Stimulated activated CD4-positive, alpha-beta T cell treated with anti-CD3 and anti-CD28 coated beads, Interleukin-4, amount 100 ng/mL, for 4 hours (primary cell): ENCODE measurements at places on chromosomes 3 and 15.

DNA sequence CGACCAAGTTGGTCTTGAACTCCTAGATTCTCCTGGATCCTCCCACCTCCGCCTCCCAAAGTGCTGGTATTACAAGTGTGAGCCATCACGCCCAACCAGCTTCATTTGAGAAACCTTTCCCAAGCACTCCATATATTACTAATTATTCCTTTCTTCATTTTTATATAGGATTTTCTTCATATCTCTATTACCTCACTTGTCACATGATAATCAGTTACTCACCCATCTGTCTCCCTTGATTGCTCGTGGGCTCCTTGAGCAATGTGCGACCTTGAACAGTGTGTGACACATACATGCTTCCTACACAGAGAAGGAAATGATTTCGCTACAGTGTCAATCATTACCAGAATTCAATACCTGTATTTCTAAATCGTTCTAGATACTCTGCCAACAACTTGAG lies 110.7 kb upstream of the C2CD4B start:
- no peak for DNase-seq

- DNase-seq, result no peak
Measured at GRCh38 chr3:175919133-175919532, 1060.0 kb downstream of the NAALADL2 start.

GRCh38 chr3:86244905-86245304 lies 746.0 kb downstream of the VGLL3 start:
- no peak for DNase-seq

GRCh38 chr15:66855041-66855440 lies 153.0 kb downstream of the SMAD6 start:
- no peak for DNase-seq

DNA sequence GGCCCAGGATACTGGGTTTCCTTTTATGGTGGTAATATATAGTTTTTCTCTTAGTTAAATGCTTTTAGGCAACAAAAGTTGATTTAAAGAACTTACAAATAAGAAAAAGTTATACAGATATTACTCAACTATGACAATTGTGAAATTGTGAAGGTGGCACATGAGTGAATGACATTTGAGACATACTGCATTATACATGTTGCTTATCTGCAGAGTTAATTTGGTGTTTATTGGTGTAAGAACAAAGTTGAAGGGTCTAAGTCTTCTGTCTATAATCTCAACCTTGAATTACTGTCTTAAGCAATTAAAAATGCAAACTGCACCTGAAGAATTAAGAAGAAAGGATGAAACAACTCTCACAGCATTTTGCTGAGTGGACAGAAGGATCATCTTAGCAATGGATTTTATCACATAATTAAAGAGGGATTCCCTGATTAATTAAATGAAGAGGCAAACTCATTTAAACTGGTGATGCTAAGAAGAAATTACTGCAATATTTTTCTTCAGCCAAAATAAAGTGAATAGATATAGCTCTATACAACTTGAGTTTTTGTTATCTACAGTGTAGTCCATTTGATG lies 298.9 kb upstream of the TGFBR2 start:
- DNase-seq, result no peak

GRCh38 chr15:78004222-78004727 lies 73.2 kb downstream of the TBC1D2B start:
- no peak for DNase-seq

DNA sequence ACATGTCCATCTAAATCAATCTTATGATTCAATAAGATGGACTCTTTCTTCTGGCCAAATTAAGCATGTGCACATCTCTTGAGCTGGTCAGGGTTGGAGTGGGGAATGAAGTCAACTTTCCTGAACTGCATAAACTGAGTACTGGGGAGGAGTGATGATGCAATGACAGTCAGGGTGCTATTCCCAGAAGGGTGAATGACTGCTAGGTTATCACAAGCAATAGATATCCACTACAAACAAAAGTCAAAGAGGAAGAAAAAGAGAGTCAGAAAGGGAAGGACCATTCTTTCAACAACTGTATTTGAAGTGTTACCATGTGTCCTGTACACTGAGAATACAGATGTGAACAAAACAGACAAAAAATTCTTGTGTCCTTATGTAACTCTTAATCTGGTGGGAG lies 70.0 kb downstream of the ALCAM start:
- DNase-seq, result no peak

GRCh38 chr3:50840983-50841489 lies 166.3 kb downstream of the DOCK3 start:
- DNase-seq, result no peak

DNA sequence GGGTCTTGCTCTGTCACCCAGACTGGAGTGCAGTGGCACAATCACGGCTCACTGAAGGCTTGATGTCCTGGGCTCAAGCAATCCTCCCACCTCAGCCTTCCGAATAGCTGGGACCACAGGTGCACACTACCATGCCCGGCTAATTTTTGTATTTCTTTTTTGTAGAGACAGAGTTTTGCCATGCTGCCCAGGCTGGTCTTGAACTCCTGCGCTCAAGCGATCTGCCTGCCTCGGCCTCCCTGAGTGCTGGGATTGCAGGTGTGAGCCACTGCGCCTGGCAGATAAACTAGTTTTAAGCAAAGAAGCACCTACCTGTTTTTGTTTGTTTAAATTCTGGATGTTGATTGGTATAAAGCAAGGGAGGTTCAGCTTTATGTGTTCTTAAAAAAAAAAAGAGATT lies 170.6 kb upstream of the GOLIM4 start:
- DNase-seq, result no peak

- DNase-seq, result no peak
Measured at GRCh38 chr3:133273346-133273745, 126.5 kb upstream of the BFSP2 start.

DNA sequence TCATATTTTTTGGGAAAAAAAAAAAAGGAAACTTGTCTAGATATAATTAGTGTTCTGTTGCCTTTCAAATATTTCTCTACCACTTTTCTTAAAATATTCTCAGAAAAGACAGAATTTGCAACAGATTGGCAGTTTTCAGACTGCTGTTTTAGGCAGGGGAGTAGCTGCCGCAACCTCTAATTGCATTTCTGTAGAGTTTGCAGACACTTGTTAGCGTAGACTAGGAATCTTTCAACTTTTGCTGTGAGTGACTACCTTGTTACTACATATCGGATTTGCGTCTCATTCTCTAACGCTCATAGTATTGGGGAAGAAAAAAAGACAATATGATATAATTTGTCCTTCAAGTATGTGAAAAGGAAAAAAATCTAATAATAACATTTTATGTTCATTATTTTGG lies 10.7 kb downstream of the TGFBR2 start:
- no peak for DNase-seq

DNA sequence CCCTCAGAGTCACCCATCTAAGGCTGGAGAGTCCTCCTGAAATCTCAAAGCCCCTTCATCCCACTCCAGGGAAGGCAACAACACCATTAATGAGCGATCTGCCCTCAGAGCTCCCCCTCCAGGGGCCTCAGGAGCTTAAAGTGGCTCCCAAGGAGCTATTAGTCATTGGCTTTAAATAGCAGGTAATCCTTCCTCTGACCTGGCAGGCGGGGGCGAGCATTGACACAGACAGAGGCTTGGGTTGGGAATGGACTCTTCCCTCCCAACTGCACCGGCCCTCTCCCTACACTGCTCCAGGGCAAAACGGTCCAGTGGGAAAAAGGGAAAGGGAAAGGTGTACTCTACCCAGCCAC lies 1.4 kb downstream of the MFGE8 start:
- no peak for DNase-seq

GRCh38 chr3:188662795-188663194 lies 508.8 kb downstream of the LPP start:
- DNase-seq, result no peak

DNA sequence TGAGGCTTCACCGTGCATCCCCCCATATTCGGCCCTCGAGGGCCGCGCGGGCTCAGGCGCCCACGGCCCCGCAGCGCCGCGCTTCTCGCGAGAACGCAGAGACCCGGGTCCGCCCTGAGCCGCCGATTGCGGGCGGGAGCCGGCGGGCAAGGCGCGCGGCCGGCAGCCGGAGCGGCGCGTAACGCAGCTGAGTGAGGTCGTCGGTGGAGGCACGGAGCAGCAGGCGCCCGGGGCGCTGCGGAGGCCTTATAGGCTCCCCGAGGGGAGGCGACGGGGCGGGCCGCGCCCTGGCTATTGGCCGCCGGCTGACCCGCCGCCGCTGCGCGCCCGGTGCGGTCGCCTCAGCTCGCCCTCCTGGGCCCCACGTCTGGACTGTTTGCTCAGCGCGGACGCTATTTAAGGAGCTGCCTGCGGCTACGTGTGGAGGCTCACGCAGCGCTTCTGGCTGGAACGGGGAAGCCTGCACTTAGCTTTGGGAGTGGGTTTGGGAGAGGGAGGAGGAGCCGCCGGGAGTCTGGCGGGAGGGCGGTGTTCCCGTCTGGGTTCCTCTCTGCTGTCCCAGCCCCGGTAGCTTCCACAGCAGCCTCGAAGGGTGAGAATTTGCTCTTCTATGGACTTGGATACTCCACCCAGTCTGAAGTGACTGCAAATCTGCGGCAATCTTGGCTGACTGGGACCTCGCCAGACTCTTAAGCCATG lies at the start of gene PLOD2:
Gene PLOD2, minus strand, starts transcription at position 221 of the 699 bp plus-strand sequence. Its CDS starts 195 bp downstream, at position 26.
- DNase-seq, result peak; percentile 5

DNA sequence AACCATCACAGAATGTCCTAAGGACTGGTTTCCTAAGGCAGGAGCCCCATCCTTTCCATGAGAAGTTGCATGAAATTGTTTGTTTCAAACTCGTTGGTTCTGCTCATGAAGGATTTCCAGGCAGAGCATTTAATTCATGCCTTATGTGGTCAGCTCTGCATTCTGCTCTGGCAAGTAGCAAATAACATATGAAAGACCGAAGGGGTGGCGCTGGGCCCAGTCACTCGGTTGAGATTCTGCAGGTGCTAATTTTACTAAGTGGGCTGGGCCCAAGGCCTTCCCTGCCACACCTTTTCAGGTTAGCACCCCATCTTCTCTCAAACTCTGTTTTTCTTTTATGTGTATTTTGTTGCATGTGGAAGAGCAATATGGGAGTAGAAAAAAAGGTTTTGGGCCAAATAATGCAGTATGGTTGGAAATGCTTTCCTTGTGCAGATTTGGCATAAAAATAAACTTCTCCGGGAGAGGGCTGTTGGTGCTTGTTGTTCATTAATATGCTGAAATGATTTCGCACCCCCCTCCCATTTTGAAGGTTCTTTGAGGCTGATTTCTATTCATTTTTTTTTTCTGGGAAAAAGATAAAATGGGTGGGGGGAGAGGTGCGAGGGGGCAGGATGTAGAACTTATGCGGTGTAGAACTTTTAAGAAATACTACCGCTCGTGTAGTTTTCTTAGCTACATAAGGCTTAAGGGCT lies 182.9 kb upstream of the FEZF2 start:
- no peak for DNase-seq

- no peak for DNase-seq
Measured at GRCh38 chr3:115380883-115381572, 233.9 kb upstream of the ZBTB20 start.

- no peak for DNase-seq
Measured at GRCh38 chr3:76096836-76097588, 311.7 kb upstream of the ZNF717 start.

DNA sequence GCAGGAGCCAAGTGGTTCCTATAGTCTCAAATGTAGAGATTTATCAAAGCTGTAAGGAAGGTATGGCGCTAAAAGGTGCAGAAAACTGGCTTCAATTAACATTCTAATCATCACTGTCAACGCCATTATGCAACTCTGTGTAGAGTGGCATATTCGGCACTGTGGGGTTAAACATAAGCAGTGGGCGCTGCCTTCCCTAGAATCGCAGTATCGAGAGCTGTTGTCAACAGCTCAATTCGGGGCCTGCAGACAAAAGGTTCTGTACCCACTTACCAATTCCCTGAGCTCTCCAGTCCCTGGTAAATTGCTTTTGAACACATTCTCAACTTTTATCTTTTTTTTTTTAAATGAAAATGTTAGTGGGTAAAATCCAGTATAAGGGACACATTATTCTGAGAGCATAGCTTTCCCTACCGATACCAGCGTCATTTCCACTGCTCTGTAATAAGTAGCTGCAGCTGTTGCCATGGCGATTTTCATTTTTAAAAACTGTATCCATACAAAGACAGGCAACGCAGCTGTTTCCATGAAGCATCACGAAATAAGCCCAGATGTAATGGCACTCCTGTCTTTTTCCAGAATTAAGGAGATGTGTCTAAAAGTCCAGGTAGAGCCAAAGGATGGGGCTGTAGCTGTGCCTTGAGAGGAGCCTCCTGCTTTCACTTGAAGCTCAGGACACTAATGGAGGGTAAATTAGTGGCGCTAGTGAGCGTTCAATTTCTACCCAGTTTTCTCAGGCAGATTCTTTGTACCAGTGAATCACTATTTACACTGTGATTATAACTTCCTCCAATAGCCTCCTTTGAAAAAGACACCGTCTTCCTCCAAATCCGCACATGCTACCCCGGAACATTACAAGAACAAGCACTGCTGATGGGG lies 250.3 kb downstream of the SLC9A9 start:
- DNase-seq, result no peak

GRCh38 chr15:60548101-60548500 lies 69.2 kb upstream of the ICE2 start:
- DNase-seq, result peak; percentile 26

- no peak for DNase-seq
Measured at GRCh38 chr3:147521646-147522045, 112.5 kb downstream of the ZIC1 start.

DNA sequence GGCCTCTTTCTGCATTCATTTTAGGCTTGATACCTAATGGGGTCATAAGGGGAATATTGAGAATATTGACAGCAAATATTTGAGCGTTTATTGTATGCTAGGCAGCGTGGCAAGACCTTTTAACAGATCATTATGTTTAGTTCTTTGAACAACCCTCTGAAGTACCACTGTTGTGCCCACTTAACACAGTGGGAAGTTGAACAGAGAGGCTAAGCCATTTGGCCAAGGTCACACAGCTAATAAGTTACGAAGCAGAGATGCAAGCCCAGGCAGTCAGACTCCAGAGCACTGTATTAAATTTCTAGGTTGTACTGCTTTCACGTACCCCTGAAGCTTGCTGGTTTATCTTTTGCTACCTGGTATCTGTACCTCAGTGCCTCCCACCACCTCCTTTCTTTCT lies 1.1 kb downstream of the RAB7A start:
- DNase-seq, result no peak

- DNase-seq, result no peak
Measured at GRCh38 chr3:99839613-99840012, 22.0 kb downstream of the CMSS1 start.

DNA sequence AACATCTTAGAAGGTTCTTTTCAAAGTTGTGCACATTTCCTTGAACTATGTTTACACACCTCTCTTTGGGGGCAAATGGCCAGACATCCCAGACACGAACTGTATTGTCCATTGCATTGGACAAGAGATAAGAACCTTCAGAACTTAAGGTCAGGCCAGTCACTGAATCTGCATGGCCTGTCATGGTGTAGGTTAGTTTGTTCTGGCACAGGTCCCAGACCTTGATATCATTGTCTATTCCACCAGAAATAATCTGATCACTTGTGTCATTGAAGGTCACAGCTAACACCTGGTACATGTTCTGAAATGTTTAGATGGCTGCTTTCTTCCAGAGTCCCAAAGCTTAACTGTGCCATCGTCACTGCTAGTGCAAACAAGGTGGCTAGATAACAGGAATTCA lies 55.7 kb downstream of the KCNAB1 start:
- no peak for DNase-seq

DNA sequence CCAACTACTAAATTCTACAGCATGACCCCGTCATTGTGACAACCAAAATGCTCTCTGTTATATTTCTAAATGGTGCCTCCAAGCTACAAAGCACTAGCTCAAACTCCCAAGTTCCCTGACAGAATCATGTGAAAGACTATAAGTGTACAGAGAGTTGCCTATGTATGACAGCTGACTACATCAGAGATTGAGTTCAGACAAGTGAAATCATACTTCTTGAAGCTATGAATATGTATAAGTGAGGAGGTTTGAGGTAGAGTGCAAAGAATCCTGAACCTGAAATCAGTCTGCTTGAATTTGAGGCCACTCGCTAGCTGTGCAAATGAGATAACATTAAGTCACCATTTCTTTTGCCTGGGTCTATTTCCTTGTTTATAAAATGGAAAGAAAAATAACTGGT lies 63.9 kb upstream of the TP63 start:
- no peak for DNase-seq
